ENCODE measurements at places on chromosomes 2 and 18.

DNA sequence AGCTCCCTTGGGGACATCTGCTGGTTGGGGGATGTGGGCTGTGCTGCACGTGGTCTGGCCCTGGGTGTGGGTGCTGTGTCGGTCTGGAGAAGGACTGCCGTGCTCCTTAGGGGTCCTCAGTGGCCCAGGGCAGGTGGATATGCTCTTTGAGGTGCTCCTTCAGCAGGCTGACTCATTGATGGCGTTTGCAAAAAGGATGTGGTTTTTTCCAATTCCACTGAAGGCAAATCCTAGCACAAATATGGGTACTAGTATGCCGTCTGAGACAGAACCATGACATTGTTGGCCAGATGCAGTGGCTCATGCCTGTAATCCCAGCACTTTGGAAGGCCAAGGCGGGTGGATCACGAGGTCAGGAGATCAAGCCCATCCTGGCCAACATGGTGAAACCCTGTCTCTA, 3.3 kb downstream of the PPP1R7 start:
- no peak for DNase-seq

DNA sequence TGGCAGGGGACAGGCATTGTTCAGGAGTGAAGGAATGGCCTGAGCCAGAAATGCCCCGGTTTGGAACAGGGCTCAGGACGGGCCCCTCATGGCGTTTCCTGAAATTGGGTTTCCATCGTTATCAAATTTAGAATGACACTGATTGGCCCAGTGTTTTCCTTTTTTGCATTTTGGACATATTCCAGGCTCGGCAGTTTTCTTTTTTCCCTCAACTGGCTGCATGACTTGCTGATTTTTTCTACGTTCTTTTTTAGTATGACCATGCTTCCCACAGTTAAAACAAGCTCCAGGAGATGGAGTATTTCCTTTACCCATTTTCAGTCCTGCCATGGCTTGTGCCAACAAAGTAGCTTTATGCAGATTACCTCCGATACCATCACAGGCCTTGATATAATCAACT, 20.4 kb upstream of the LYG2 start:
- no peak for DNase-seq

DNA sequence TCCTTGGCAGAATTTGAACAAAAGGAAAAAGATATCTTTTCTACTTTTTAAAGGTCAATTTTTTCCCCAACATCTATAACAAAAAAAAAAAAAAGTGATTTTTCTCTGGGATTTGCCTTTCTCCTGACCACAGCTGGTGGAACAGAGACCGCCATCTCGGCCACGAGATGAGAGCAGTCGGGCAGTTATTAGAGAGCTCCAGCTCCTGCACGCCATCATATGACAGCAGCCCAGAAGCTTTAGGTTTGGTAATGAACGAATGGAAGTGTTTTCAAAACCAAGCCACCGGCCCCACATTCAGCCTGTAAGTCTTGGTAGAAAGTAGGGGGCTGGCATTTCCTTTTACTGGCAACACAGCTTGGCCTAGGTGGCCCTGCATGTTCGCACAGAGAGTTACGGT, 94.9 kb upstream of the FZD7 start:
- no peak for DNase-seq

- no peak for DNase-seq
Measured at GRCh38 chr2:198134293-198134955, 330.0 kb downstream of the PLCL1 start.

- DNase-seq: no peak
Measured at GRCh38 chr2:11995456-11995855, 249.0 kb downstream of the LPIN1 start.

DNA sequence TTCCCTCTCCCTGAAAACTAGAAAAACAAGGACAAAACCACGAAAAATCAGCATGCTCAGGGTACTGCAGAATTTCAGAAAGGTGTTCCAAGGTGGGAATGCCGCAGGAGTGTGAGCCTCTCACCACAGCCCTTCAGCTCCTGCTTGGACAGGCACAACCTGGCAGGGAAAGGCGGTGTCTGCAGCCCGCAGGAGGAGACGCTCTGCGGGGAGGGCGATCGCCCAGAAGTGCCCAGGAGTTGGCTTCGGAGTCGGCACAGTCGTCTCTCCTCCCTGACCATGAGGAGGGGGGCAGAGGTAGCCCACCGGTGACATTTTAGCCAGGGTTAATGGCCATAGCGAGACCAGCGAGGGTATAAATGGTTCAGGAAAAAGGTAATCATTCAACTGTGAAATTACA, 57.2 kb downstream of the TMEM18 start:
- DNase-seq: no peak

- DNase-seq: no peak
Measured at GRCh38 chr2:74179063-74179865, 585 bp upstream of the MOB1A start.

DNA sequence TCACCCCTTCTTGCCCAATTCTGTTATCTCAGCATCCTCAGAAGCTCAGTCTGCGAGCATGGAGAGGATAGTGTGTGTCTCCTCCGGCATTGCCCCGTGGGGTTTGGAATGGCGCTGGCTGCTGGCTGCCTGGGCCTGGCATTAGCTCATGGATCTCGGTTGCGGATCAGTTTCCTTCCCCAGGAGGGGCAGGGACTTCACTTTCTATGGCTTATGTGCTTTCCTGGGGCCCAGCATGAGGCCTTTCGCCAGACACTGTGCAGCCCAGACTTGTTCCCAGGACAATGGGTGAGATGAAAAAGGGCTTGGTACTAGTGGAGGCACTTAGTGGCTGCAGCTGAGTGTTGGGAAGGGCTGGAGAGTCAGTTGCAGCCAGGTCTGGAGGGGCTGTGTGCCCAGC, 143.3 kb downstream of the GLI2 start:
- DNase-seq: no peak

DNA sequence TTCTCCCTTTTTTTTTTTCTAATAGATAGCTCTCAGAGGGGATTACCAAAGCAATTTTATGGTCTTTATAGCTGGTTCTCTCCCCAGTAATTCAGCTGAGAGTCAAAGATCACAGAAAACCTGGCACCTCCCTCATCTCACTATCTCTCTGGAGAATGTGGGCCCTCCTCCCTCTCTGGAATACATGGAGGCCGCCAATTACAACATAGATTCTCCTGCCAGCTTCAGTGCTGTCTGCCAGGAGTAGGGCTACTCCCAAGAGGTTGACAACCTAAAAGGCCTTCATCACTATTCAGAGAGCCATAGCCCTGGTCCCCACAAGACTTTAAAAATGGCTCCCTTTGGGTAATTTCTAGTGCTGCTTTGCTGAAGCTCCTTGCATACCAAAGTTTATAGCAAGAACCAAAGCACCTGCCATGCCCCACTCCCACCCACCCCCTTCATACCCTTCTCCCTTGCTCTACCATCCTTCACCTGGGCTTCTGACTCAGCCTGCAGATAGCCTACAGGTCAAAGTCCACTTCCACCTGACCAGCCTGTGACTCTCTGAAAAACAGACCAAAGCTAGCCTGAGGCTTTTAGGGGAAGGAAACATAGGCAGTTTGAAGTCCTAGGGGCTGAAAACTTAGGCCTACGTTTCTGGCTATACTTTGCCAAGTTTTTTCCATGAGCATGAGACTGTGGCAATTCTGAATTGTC, 472.3 kb downstream of the TNS1 start:
- no peak for DNase-seq
